Activated T-helper 1 cell treated with Interleukin-2 at 50 U/mL for 16 hours (primary cell): ENCODE measurements at places on chromosomes 1 and 21.

GRCh38 chr21:44965251-44966022, 25.6 kb downstream of the SLX9 start:
- no peak for DNase-seq

DNA sequence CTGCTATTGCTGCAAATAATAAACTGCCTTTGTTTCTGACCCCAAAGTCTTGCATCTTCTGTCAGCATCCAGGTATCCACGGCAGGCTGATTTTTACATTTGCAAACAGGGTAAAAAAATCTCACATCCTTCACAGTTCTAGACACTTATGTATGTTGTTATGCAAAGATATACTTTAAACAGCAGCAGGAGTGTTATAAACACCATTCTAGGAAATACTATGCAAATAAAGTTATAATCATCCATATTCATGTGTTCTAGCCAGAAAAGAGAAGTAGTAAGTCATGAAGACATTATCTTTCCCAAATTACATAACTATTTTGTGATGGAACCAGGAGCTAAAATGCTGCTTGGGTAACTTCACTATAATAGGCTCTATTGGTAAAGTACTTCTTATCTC, 534.2 kb downstream of the LTN1 start:
- no peak for DNase-seq

- DNase-seq = no peak
These were observed 77.0 kb upstream of the IFNAR2 start for GRCh38 chr21:33152732-33153130.

- no peak for DNase-seq
These were observed 49.7 kb downstream of the RAP1A start for GRCh38 chr1:111669268-111669667.

GRCh38 chr1:109595531-109595930, 23.9 kb downstream of the GNAT2 start:
- no peak for DNase-seq
